RPMI8226 (cell line): ENCODE measurements at places on chromosomes 1 and 21.

DNA sequence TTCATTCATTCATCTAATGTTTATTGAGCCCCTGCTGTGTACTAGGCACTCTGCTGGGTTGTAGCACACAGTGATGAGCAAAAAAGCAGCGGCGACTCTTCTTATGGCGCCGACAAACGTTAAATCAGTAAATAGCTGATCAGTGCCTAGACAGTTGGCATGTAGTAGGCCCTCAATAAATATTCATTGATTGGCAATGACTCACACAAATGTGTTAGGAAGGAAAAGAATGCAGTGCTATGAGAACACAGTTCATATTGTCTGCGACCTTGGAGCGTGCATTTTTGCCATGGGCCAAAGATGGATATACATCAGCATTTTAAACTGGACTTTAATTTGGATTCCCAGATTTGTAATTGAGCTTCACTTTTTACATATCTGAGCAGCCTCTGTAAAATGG lies 52.0 kb downstream of the PRDM2 start:
- no peak for DNase-seq

- DNase-seq = no peak
Measured at GRCh38 chr21:41831866-41832595, 47.1 kb downstream of the PRDM15 start.

DNA sequence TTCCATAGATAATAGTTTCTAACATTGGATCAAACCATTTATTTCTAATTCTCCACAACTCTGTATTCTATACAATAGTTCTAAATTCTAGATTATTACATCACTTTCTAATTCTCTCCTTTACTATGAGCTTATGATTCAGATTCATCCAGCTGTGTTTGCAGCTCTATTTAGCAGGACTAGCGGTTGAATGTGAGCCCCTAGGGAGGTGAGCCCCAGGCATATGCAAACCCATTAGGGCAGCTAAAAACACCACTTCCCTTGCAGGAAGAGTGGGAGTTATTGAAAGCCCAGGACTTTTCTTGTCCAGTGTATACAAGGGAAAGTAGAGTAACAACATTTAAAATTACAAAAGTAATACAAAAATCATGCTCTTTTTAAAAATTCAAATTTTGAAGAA lies 56.9 kb downstream of the KRTAP19-8 start:
- DNase-seq = no peak

DNA sequence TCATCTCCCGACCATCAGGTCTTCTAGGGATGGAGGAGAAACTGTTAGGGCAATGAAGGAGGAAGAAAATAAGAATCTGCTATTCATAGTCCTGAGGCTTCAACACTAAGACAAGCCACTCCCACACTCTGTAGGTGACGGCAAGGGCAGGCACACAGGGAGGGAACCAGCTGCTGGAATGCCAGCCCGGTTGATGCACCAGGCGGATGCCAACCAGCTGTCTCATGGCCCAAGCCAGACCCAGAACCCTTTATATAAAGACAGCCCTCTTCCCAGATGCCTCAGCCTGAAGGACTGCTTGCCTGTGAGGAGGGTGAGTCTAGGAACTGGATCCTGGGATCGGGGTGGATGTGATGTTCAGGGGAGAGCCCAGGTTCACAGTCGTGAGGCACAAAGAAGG lies at the start of gene KPRP:
KPRP (plus strand) TSS at position 279 of the 400 bp plus-strand sequence. CDS start 1,564 bp downstream, outside the sequence.
- DNase-seq = no peak

- no peak for DNase-seq
Measured at GRCh38 chr21:42374864-42375499, 8.6 kb upstream of the TFF1 start.

DNA sequence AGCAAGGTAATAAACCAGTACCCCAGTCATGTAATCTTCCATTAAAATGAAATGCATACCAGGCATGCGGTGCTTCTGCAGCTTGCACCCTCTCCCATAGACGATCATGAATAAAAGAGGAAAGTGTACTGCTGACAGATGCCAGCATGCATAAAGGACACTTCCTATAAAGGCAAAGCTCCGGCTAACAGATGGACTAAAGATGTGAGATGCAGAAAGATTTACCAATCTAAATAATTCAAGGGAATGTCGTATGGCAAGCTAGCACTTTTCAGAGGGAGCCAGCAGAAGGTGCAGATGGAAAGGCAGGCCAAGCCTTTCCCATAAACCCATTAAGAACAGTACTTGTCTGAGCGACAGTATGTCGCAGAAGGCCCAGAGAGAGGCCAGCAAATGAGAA lies 542.0 kb downstream of the NUF2 start:
- no peak for DNase-seq

DNA sequence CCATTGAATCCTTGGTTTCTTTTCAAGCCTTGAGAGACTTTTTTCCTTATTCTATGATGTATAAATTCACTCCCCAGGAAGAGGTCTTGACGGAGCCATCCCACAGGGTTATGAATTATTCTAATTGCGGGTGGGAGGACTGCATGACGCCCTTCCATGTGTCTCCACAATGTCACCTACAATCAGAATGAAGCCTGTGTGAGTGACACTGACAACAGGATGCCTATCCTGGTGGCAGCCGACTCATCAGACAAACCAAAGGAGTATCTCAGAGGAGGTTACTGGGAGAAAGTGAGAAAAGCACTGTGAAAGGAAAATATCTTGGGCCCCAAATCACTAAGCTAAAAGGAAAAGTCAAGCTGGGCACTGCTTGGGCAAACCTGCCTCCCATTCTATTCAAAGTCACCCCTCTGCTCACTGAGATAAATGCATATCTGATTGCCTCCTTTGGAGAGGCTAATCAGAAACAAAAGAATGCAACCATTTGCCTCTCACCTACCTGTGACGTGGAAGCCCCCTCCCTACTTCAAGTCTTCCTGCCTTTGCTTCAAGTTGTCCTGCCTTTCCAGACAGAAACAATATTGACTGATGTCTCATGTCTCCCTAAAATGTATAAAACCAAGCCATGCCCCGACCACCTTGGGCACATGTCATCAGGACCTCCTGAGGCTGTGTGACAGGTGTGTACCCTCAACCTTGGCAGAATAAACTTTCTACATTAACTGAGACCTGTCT lies 98.4 kb downstream of the SMYD2 start:
- no peak for DNase-seq
